Spinal cord (tissue), 10 donors: ENCODE measurements at places on chromosomes 13 and 19.

GRCh38 chr13:77857531-77858209 is 61.0 kb downstream of the EDNRB start:
- no peaks in the 10 kb centered on the region for H3K4me1 ChIP-seq
- no peaks in the 10 kb centered on the region for H3K36me3 ChIP-seq
- H3K27me3 ChIP-seq = no peaks in the 10 kb centered on the region

DNA sequence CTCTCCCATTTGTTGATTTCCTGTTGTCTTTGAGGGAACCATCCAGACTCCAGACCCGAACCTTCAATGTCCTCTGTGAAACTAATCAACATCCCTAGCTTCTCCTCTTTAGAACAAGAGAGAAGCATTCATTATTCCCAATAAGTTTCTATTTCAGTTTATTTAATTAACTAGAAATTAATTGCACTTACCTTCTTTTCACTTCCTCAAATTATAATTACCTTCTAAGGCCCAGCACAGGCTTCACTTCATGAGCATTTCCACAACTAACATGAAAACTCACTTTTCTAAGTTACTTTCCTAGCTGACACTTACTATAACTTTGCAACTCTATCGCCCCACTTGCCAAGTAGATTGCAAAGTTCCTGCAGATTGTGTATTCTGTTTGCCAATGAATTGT is 71.6 kb upstream of the HTR2A start:
- H3K27ac ChIP-seq = no peak overlapping the region
- H3K27me3 ChIP-seq = no peaks in the 10 kb centered on the region
- no peaks in the 10 kb centered on the region for H3K4me1 ChIP-seq

GRCh38 chr19:44613295-44614178 is at the start of gene IGSF23:
TSS of gene IGSF23 (plus strand) at chr19:44613563. CDS start at chr19:44613646, 83 bp downstream.
- no peak within 1 kb of the TSS for H3K4me3 ChIP-seq
- H3K27me3 ChIP-seq = no peaks in the 10 kb centered on the region
- no peaks in the 10 kb centered on the region for H3K36me3 ChIP-seq

GRCh38 chr19:18603255-18603957 is 3.2 kb downstream of the CRLF1 start:
- peaks cover 71% of the 10 kb centered on the region for H3K27me3 ChIP-seq
- peaks cover 35% of the 10 kb centered on the region for H3K4me1 ChIP-seq
- no peaks in the 10 kb centered on the region for H3K36me3 ChIP-seq
